Epithelial cell of proximal tubule (primary cell): ENCODE measurements at places on chromosomes 16 and 17. TPM values are rescaled to one million over a fixed set of nuclear protein-coding genes. Genes with fewer than 3 reads are reported as not detected.

The CXCL16 gene
- total RNA-seq: 19.0 and 32.3 TPM in 2 replicates

The NPB gene
- 0.58 and 2.6 TPM in 2 replicates for total RNA-seq

The ANKRD40CL gene
- not detected in 2 replicates for total RNA-seq

The BCL6B gene
- under 0.01 TPM in 1 of 2 replicates, not detected in the other for total RNA-seq

The CA4 gene
- total RNA-seq: not detected in 2 replicates

The PDIA2 gene
- total RNA-seq: not detected in 2 replicates
